Hepatocyte (in vitro differentiated cells): ENCODE measurements at places on chromosomes 4 and X. TPM values are rescaled to one million over a fixed set of nuclear protein-coding genes. Genes with fewer than 3 reads are reported as not detected.

The PNMA5 gene
- total RNA-seq = 0.07 and 0.08 TPM in 2 replicates

The CHRDL1 gene
- 1.6 and 2.1 TPM in 2 replicates for total RNA-seq

The C1QTNF7 gene
- 1.4 and 10.5 TPM in 2 replicates for total RNA-seq

The UBQLN2 gene
- 21.2 and 23.8 TPM in 2 replicates for total RNA-seq

The TLR10 gene
- total RNA-seq = not detected in 2 replicates
